ENCODE measurements at places on chromosomes 2 and 18.

DNA sequence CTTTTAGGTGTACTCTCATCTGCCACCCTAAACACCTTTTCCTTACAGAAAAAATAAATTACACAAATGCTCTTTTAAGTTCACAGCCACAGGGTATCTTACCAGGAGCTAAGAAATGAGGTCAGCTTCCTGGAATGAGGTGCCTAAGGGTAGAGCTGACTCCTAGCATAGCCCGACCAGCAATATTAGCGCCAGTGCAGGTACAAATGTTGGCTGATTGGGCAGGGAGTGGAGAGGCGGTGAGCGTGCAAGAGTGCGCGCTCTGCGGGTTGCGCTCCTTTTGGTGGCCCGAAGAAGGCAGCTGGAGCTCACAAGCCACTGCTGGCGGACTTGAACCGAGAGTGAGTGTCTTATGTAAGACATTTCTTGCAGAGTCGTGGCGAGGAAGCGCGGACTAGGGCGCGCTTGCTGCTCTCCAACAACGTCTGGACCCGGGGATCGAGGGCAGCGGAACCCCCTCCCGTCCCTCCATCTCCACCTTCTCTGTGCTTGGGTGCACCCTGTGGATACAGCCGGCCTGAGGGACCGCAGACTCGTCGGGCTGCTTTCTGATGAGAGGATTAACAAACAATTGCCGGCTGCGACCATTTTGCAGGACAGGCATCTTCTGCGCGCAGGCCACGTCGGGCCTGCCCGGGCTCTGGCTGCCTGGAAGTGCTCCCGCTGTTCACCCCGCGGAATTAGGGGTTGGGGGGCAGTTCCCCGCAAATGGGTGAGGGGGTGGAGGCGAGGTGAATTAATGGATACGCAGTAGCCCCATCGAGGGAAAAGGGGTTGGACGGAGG, 17.3 kb downstream of the BOLA3 start:
- DNase-seq: no peak

GRCh38 chr2:60364491-60364890, 189.0 kb downstream of the BCL11A start:
- no peak for DNase-seq

GRCh38 chr2:99695130-99695943, 205.5 kb upstream of the REV1 start:
- no peak for DNase-seq

- DNase-seq: no peak
These were observed 162.1 kb downstream of the ARL4C start for GRCh38 chr2:234334756-234335155.

GRCh38 chr2:69724540-69725159, 17.3 kb upstream of the ANXA4 start:
- peak; percentile 13 for DNase-seq

DNA sequence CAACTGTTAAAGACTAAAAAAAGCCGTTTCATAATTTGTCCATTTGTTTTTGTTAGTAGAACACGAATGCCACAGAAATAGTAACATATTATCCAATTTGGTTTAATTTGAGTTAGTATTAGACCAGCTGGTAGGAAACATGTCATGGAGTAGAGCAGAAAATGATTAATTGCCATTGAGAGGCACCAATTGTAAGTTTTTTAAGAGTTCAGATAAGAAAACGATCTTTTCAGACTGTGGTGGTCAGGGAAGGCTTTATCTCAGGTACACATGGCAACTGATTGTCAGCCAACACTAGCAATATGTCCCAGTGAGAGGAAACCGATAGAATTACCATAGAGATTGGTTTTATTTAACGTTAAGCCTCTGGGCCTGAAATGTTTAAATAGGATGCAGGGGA, 438.2 kb upstream of the MAP2 start:
- DNase-seq: no peak

- no peak for DNase-seq
These were observed 37.5 kb upstream of the CYP26B1 start for GRCh38 chr2:72185206-72185605.

DNA sequence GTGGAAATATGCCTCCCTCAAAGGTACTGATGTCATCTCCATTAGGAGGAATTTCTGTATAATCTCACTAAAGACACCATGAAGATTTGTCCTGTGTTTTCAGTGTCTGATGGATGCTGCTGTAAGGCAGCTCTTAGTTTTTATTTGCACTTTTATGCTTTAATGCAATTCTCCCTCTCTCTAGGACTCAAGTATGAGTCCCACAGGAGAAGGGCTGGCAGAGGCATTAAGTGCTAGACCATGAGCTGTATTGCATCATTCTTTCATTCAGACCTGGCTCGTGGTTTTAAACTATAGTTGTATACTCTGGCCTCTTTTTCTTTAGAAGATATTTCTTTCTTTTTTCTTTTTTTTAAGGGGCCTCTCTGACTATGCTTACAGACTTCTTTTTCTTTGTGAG, 805.6 kb downstream of the DPP10 start:
- DNase-seq: no peak

GRCh38 chr2:221166292-221166691, 405.8 kb downstream of the EPHA4 start:
- DNase-seq: peak; percentile 6

DNA sequence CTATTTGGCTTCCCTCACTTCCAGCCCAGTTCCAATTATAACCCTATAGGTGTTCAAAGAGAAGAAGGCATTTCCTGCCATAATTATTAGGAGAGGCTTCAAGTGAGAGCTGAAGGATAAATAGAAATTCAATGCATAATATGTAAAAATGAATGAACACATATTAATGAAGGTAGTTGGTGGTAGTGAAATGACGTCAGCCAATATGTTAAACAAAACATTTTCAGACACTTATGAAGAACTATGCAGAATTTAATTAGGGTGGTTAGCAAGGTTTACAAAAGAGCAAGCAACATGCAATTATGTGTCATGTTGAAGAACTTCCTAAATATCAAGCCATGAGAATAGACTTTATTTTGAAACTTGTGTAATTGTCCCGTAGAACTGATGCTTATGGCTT, 858.8 kb upstream of the DDX18 start:
- DNase-seq: no peak

GRCh38 chr2:2422621-2423020, 91.5 kb upstream of the MYT1L start:
- no peak for DNase-seq

DNA sequence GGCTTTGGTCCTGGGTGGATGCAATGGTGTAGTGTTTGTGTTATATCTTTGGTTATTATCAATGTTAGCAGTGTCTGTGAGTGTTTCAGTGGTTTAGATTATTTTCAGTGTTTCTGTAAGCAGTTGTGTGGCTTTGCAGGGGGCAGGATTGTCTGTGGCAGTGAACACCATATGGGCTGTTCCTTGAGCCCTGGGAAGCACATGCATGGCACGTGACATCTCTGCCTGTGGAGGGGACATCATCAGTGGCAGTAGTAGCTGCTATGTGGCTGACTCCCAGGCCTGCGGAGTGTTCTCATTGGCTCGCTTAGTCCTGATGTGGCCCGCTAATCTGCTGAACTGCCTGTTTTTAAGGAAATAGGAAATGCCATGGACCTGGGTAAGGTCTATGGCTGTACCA, 327.5 kb downstream of the GULP1 start:
- no peak for DNase-seq

- DNase-seq: no peak
These were observed 138.6 kb downstream of the BCL2 start for GRCh38 chr18:63180971-63181376.

DNA sequence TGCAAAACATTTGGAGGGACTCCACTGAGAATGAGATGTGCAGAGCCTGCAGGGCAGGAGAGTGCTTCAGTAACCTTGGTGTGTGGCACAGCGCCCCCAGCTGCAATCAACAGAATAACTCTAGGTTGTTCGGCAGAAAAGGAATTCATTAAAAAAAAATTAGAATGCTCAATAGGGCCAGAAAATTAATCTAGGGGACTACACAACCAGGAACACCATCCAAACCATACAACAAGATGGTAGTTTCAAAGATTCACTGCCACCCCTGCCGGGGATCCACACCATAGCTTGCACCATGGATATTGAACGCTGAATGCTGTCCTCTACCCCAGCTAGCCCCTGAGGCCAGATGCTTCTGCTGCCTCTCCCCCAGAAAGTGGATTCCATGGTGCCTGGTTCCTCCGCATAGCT, 50.1 kb downstream of the THUMPD2 start:
- no peak for DNase-seq

DNA sequence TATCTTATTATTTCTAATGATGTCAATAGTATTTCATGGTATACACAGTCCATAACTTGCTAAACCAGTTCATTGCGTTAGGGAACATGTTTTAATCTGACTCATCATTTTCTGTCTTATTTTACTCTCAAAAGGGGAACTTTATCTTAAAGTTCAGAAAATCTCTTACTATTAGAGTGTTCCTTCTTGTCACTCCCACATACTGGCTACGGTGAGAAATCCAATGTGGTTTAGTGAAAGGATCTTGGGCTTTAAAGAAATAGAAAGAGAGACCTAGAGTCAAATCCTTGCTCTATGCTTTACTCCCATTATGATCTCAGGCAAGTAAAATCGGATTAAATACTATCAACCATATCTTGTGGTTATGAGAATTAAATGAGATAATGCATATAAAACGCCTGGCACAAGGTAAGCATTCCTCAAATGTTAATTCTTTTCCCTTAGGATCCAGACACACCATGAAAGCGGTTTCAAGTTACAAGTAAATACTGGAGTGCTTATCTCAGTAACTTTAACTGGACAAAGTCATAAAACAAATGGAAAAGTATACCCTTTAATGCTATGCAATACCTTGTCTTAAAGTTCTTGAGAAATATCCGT, 576.0 kb downstream of the ARHGAP15 start:
- DNase-seq: no peak

DNA sequence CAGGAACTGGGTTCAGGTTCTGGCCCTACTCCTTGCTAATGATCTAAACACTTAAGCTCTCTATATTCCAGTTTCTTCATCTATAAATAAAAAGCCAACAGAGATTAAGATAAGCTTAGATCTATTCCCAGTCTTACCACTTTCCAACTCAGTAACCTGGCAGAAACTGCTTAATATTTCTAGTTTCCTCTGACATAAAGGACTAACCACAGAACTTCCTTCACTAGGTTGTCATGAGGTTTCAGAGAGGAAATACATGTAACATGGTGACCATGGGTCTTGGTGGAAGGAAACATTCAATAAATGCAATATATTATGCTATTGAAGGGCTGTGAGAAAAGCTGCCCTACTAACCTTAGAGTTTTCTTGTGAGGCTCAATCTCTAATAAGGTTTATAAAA, 114.4 kb upstream of the PDE1A start:
- DNase-seq: no peak

DNA sequence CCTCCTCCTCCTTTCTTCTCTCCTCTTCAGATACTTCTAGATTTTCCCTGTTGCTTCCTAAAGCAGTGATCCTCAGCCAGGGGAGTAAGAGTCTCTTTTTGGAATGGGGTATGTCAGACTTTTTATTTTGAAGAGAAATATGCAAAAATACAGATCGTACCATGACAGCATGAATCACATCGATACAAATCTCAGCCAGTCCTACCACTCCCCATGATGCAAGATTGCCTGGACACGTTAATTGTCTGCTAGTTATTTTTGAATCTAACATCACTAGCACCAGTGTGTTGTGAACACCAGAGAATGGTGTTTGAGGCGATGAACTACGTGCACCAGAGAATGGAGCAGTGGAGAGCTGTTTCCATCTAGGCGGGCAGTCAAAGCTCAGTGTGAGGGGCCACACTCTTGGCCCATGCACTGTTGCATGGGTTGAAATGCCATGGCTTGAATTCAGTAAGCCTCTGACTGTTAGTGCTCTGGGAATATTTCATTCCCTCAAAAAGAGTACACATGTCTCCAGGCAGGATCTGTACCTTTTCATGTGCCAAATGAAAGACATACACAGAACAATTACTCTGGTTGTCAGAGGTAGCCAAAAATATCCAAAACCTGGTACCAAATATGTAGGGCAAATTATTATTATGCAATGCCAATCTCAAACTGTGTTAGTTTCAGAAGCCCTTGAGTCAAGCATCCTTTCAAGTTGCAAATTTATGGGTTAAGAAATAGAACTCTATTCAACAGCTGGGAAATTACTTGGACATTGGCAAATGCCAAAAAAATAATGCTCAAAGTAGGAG, 46.3 kb upstream of the RALBP1 start:
- no peak for DNase-seq

DNA sequence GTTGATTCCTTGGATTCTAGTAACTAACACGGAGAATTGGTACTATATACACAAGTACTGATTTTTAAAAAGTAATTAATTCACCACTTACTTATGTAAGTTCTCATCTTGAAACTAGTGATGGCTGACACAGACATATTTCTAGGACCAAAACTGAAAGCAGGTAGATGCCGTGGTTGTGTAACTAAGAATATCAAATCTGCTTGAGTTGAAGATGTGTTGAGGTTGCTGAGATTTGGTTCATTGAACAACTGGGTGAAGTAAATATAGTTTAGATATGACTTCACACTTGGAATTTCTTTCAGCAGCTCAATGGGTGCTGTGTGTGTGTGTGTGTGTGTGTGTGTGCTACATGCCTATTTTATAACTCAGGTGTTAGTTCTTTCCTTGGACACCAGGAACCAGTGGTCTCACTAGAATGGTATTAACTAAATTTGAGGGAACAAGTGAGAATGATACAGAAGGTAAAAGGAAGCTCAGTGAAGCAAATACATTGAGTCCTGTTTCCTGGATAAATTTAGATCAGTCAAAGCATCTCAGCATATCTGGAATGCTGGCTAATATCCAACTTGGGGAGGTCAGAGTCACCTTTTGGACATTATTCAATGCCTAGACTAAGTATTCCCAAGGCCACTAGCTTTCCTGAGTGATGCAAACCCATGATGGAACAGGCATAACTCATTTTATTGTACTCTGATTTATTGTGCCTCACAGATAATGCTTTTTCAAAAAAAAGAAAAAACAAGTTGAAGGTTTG, 110.7 kb upstream of the ZEB2 start:
- DNase-seq: no peak

DNA sequence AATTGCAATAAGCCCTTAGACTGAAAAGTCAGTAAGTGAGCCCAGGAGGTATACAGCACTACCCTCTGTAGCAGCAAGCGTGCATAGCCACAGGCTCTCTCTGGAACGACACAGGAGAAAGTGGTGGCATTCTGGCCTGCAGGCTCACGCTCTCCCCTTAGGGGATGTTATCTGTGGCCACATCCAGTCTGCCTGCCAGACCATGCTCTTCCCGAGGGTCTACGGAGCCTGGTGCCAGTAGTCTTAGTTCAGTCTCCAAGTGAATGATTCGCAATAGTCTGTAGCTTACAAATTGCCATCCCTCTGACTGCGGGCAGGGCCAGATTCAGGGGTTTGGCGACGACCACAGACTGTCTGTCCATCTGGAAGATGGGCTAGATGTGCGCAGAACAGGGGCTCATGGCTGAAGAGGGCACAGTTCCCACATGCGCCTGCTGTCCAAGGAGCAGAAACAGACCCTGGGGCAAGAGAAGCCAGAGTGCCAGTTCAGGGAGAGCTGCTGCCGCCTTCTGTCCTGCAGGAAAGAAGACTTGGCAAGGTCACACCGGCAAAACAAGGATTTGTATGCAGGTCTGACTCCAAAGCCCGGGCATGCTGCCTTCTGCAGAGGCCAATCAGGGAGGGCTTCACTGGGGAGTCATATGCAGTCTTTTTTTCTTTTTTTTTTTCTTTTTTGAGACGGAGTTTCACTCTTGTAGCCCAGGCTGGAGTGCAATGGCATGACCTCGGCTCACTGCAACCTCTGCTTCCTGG, 3.5 kb upstream of the KLF11 start:
- no peak for DNase-seq

Data from NCI-H1436 treated with DMSO at 0.1 percent for 48 hours (cell line).